DMS 273 treated with DMSO at 0.1 percent for 48 hours (cell line): ENCODE measurements at places on chromosomes 3 and 15.

- no peak for DNase-seq
Measured at GRCh38 chr15:69478259-69478781, 25.7 kb downstream of the RPLP1 start.

- DNase-seq = no peak
Measured at GRCh38 chr3:111336511-111336910, 205.5 kb upstream of the CD96 start.

DNA sequence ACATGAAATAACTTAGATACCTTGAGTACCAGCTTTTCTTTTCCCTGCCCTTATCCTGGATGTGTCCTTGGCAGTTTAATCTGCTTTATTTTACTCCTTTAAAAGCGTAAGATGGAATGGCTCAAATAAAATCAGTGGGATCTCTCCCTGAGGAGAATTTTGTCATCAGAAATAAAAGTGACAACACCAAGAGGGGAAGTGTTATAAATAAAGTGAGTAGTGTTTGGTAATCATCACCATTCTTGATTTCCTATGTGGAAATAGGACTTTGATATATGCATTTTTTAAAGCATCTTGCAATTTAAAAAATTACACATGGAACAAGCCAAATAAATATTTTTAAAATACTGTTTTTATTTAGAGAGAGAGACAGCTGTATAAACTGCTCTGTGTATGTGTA is 76.5 kb downstream of the MBNL1 start:
- no peak for DNase-seq

GRCh38 chr15:83365370-83365938 is 81.0 kb upstream of the BNC1 start:
- no peak for DNase-seq

GRCh38 chr15:101710806-101711205 is 13.5 kb downstream of the TARS3 start:
- DNase-seq = no peak

- DNase-seq = no peak
Measured at GRCh38 chr3:102374863-102375634, 59.8 kb upstream of the ZPLD1 start.

DNA sequence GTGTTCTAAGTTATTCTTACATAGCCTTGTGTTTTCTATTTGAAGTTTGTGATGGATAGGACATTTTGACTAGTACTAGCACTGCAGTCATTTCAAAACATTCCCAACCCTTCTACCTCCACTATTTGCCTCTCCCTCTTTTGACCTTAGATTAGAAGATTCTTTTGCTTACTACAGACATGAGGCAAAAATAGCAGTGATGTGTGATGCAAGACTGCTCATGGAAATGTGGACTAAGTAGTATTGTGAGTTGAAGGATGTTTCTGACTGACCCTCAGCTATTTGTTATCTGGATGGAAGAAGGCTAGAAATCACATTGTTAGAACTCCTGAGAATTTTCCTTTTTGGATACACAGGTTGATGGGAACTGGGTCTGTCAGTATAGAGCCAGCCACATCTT is 45.9 kb downstream of the ATP2C1 start:
- no peak for DNase-seq

- no peak for DNase-seq
Measured at GRCh38 chr3:193559100-193559499, 4.4 kb upstream of the ATP13A4 start.

- no peak for DNase-seq
Measured at GRCh38 chr15:84926491-84927230, 42.2 kb downstream of the SLC28A1 start.

DNA sequence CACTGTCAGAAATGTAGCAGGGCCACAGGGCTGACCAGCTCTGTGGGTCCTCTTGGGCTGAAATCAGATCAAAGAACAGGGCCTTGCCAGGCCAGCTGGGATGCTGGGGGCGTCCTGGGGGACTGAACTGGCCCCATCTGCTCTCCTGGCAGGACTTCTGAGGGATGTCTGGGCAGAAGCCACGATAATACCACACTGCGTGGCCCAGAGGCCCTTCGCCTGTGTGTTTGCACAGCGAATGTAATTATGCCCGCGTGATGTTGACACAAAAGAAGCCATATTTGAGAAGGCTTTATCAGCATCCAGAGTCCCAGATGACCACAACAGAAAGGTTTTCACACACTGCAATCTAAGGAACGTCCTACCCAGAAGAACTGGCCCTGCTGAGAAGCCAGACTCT is 174.0 kb downstream of the RAB11A start:
- peak; percentile 43 for DNase-seq
